Activated CD8-positive, alpha-beta memory T cell treated with anti-CD3 and anti-CD28 coated beads for 48 hours (primary cell): ENCODE measurements at places on chromosomes 1 and 21.

- DNase-seq = no peak
Observed at GRCh38 chr1:209046058-209046417, 537.5 kb upstream of the CAMK1G start.

DNA sequence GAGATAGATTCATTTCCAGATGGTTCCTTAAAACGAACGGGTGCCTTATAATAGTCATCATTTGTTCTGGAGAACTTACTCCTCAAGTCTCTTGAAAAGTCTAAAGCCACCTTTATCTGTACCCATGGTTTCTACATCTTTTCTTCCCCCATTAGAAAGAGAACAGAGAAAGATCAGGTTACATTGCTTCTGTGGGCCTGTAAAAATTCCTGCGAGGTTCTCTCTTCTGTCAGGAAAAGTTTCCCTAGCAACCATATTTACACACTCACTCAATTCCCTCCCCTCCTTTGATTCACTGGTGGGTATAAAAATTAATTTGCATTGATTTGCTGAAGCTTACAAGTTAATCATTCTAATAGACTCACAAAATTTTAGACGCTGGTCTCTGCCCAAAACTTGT, 6.7 kb downstream of the PHC2 start:
- DNase-seq = no peak

DNA sequence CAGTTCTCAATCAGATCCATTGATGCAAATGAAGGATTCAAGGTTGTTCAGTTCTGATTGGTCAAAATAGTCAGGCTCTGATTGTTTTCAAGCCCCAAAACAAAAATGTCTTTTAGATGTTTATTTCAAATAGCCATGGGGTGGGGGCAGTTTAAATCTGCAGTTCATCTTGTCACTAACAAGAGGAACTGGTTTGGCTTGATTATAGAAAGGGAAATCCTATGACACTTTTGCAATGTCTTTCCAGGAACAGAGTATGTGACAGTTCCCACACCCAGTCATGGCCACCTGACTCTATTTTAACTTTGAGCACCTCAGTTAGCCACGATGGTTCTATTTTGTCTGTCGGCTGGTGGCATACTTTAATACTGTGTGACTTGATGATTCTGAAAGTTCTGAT, 1544.1 kb downstream of the PLA2G4A start:
- no peak for DNase-seq

GRCh38 chr1:67690411-67690810, 5.4 kb downstream of the GADD45A start:
- DNase-seq = no peak

DNA sequence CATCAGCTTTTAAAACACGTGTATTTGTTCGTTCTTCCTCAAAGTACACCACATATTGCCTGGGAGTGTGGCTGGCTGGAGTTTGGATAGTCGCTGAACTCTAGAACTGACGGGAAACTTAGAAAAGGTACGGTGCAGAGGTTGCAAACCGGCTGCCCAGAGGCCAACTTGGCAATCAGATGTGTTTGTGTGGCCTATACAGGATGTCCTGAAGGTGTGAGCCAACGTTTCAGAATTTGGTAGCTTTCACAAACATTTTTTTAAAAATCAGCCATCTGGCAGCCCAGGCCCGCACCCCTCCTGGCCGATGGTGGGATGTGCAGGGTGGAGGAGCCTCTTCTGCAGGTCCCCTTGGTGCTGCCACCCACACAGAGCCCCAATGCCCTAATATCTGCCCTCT, 73.6 kb upstream of the SLC25A33 start:
- DNase-seq = no peak

DNA sequence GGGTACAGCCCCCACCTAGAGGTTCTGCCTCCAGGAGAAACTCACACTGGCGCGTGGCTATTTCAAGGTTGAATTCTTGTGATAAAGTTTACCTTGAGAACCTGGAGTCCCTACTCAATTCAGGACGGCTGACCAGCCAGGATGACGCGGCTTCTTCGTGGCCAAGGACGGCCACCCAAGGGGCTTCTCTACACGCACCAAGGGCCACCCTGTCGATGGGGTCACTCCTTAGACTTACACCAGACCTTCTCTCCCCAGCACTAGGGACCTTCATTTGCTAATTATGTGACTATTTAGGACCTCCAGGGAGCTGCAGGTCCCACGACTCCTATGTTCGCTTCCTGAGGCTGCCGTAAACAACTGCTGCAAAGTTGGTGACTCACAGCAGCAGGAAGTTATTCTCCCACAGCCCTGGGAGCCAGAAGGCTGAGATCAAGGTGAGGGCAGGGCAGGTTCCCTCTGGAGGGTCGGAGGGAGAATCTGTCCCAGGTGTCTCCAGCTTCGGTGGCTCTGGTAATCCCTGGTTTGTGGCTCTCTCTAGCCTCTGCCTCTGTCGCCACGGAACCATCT, 135.9 kb downstream of the NPHP4 start:
- no peak for DNase-seq
